ENCODE measurements at places on chromosomes 2 and 18. TPM values are rescaled to one million over a fixed set of nuclear protein-coding genes. Genes with fewer than 3 reads are reported as not detected.

Gene GKN1
- not detected for total RNA-seq

DNA sequence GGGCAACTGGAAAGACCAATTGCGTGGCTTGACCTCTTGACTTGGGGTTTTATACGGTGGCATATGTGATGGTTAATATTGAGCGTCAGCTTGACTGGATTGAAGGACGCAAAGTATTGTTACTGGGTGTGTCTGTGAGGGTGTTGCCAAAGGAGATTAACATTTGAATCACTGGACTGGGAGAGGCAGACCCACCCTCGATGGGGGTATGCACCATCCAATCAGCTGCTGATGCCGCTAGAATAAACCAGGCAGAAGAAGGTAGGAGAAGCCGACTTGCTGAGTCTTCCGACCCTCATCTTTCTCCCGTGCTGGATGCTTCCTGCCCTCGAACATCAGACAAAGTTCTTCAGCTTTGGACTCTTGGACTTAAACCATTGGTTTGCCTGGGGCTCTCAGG, 34.2 kb upstream of the YPEL5 start:
- H3K4me3 ChIP-seq: no peak overlapping the region
- no peak overlapping the region for H3K27ac ChIP-seq
- no peaks in the 10 kb centered on the region for H3K4me1 ChIP-seq

GRCh38 chr2:85710687-85711577, 16.8 kb downstream of the GNLY start:
- no peaks in the 10 kb centered on the region for H3K36me3 ChIP-seq
- no peaks in the 10 kb centered on the region for H3K27me3 ChIP-seq
- no peak overlapping the region for H3K4me3 ChIP-seq
- DNase-seq: no peak

DNA sequence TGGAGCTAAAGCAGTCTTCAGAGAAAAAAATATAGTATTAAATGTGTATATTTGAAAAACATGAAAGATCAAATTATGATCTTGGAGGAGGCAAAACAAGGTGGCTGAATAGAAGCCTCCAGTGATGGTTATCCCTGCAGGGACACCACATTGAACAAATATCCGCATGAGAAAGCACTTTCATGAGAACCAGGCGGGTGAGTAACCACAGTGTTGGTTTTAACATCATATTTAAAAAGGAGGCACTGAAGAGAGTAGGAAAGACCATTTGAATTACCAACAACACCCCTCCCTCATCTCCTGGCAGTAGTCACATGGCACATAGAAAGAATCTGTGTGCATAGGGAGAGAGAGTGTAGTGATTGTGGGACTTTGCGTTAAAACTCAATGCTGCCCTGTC, 759.6 kb upstream of the NRXN1 start:
- DNase-seq: no peak
- no peak overlapping the region for H3K4me3 ChIP-seq
- no peaks in the 10 kb centered on the region for H3K4me1 ChIP-seq
- no peak overlapping the region for H3K27ac ChIP-seq
- H3K27me3 ChIP-seq: no peaks in the 10 kb centered on the region
- H3K36me3 ChIP-seq: no peaks in the 10 kb centered on the region
